EH (cell line): ENCODE measurements at places on chromosomes 2 and 18.

DNA sequence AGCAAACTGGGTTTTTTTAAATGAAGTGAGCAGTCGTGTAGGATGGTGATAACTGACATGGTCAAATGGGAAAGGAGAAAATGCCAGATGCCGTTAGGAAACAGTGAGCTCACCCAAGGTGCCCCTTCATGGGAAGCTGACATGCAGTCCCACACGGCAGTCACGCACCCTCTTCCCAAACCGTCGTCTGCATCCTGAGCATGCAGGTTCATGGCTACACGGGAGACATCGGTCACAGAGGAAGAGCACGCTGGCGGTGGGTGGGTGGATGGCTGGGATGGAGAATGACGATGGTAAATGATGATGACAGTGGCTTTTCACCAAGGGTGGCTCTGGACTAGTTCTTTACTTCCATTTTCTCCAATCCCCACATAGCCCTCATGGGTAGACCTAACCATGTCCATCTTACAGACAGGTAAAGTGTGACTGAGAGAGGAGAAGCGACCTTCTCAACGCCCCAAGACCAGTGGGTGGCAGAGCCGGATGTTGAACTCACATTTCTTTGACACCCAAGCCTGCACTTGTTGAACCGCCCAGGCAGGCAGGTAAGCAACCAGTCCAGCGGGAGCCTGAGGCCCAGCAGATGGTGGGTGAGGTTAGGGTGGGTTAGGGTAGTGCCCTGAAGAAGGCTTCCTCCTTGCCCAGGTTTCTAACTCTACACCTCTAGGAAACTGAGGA, 44.5 kb downstream of the TNS1 start:
- DNase-seq = no peak

- no peak for DNase-seq
These were observed 24.7 kb downstream of the RAPH1 start for GRCh38 chr2:203510256-203510940.

GRCh38 chr2:232315049-232315922, 63.3 kb upstream of the ALPP start:
- peak; percentile 88 for DNase-seq

GRCh38 chr2:164498836-164499235, 122.4 kb downstream of the GRB14 start:
- DNase-seq = no peak

DNA sequence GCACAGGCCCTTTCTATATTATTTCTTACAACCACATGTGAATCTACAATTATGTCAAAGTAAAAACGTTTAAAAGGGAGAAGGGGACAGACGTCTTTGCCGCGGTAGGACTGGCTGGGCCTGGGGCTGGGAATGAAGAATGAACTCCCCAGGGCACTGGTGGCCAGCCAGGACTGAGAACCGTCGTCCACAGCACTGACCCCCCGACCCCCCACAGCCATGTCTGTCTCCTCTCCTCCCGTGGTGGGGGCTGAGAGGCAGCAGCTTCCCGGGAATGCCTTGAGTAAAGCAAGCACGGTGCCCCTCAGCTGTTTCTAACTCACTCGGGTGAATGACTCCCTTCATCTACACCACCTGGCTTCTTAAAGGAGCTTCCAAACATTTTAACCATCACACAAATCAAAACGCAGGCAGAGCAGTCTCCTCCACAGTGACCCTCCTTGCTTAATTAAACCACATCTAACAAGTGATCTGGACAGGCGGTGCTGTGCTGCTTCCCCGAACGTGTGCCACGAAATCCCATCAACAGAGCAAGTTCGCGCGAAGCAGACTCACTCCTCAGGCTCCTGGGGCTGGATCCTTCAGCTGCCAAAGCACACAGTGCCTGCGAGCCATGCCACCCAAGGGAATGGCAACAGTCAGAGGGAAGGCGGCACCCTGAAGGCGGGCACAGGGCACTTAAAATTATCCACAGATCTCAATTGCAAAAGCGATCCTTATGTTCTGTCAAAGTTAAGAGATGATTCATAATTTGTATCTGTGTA, 217.7 kb downstream of the EIPR1 start:
- no peak for DNase-seq

- peak; percentile 84 for DNase-seq
These were observed 88.3 kb downstream of the SOWAHC start for GRCh38 chr2:109702250-109702985.

GRCh38 chr2:9307535-9307934, 100.9 kb downstream of the ASAP2 start:
- no peak for DNase-seq

- DNase-seq = no peak
These were observed 104.7 kb downstream of the HNRNPLL start for GRCh38 chr2:38498045-38498481.

GRCh38 chr18:52334896-52335295, 5.1 kb upstream of the DCC start:
- no peak for DNase-seq

DNA sequence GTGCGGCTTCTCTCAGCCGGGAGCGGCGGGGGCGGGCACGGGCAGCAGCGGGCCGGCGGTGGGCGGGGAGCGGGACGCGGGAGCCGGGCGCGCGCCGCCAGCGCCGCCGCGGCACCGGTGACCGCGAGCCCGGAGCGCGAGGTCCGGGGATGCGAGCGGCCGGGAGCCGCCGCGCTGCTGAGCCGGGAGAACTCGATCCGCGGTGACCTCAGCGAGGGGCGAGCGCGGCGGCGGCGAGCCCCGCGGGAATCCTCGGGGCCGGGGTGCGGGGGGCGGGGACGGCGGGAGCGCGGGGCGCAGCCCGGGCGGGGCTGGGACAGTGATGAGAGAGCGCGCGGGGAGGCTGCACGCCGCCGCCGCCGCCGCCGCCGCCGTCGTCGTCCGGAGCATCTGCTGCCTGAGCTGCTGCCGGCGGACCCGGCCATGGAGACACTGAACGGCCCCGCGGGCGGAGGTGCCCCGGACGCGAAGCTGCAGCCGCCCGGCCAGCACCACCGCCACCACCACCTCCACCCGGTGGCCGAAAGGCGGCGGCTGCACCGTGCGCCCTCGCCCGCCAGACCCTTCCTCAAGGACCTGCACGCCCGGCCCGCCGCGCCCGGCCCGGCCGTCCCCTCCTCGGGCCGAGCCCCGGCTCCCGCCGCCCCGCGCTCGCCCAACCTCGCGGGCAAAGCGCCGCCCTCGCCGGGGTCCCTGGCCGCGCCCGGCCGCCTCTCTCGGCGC, at the start of gene MTCL1:
Gene MTCL1, plus strand, starts transcription at position 319 of the 723 bp plus-strand sequence. Its CDS starts 105 bp downstream, at position 424.
- peak; percentile 76 for DNase-seq

DNA sequence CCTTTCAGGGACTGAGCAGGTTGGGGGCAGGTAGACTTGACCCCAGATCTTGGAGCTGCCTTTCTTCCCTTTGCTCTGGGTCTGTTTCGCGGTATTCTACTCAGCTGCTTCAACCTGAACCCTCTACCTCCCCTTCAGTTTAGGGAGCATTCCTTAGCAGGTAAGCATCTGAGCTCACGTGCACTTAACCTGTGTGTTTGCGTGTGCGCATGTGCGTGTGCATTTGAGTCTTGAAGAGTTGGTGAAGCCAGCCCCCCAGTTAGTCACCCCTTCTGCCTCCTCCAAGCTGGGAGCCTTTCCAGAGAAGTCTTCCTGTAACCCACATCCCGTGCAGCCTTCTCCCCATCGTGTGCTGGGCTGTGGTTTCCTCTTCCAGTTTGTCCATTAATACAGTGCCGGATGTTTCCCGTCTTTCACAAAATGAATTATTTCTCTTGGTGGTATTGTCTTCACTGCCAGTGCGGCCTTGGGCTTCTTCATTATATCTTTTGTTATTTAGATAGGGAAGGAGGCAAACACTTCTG, 33.2 kb downstream of the B3GNT2 start:
- DNase-seq = no peak

DNA sequence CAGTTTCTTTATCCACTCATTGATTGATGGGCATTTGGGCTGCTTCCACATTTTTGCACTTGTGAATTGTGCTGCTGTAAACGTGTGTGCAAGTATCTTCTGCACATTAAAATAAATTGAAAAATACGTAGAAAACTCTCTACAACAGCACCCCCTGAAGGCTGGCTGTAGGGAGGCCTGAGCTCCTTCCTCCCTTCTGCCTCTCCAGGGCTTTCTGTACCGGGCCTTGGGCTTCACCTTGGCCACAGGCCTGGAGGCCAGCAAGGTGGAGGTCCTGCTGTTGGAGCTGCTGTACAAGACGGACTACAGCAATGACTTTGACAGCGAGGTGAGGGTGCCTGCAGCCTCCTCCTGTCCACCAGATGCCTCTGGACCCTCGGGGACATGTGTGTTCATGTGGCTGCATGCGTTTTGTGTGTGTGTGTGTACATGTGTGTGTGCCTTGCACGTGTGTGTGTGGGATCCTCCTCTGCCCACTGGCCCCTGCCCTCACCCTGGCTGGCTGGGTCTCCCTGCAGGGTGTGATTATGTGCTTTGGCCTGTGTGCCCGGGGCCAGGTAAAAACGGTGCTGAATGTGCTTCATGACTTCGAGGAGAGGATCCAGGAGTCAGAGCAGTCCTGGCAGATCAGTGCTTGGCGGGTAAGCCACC, 29.2 kb downstream of the MROH2A start:
- no peak for DNase-seq
